Right ventricle myocardium inferior (tissue), 1 donor: ENCODE measurements at places on chromosomes 6 and 20. TPM values are rescaled to one million over a fixed set of nuclear protein-coding genes. Genes with fewer than 3 reads are reported as not detected.

Gene F13A1
- total RNA-seq, result 188 TPM

Gene TMEM151B
- not detected for total RNA-seq

Gene POU5F1
- total RNA-seq, result 0.51 TPM

Gene ARMH2
- total RNA-seq, result not detected

Gene PBOV1
- not detected for total RNA-seq

Gene KCNK5
- total RNA-seq, result 0.60 TPM

Gene ZFAND3
- total RNA-seq, result 84.1 TPM

Gene DLL1
- 21.5 TPM for total RNA-seq

Gene CTSA
- total RNA-seq, result 113 TPM

Gene ELOVL4
- total RNA-seq, result 0.41 TPM

Gene GTF3C6
- total RNA-seq, result 129 TPM

Gene IL17A
- not detected for total RNA-seq
